ENCODE measurements at places on chromosomes 3 and 15. TPM values are rescaled to one million over a fixed set of nuclear protein-coding genes. Genes with fewer than 3 reads are reported as not detected.

The ARL6 gene
- polyA plus RNA-seq = 4.7 TPM

DNA sequence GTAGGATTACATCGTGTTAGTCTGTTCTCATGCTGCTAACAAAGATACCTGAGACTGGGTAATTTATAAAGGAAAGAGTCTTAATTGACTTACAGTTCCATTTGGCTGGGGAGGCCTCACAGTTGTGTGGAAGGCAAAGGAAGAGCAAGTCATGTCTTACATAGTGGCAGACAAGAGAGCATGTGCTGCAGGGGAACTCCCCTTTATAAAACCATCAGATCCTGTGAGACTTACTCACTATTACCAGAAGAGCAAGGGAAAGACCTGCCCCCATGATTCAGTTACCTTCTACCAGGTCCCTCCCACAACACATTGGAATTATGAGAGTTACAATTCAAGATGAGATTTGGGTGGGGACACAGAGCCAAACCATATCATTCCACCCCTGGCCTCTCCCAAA is 3.4 kb downstream of the SLC25A26 start:
- no peak for DNase-seq

DNA sequence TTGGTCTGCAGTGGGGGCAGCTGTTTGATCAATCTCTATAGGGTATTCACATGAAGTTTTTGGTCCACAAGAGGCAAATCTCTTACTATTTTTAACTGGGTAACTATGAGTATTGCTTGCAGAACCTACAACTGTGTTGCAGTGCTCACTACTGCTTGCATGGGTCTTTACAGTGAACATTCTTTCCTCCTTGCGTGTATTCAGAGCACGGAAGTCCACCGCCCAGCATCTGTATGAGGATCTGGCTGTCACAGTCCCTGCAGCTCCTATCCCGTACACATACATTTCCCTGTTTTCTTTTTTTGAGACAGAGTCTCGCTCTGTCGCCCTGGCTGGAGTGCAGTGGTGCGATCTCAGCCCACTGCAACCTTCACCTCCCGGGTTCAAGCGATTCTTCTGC is 449.9 kb downstream of the FGF12 start:
- no peak for DNase-seq

The NR2E3 gene
- polyA plus RNA-seq = not detected

The SMCO1 gene
- not detected for polyA plus RNA-seq

GRCh38 chr3:156579427-156579851 is 24.5 kb upstream of the SSR3 start:
- DNase-seq = no peak

GRCh38 chr15:76038512-76038911 is 21.3 kb upstream of the TMEM266 start:
- DNase-seq = no peak

- DNase-seq = no peak
These were observed 384.3 kb upstream of the RARB start for GRCh38 chr3:25043749-25044148.

GRCh38 chr15:48800245-48800644 is 10.6 kb downstream of the CEP152 start:
- DNase-seq = no peak

The SUCNR1 gene
- not detected for polyA plus RNA-seq

The WDR49 gene
- polyA plus RNA-seq = not detected

The ILDR1 gene
- not detected for polyA plus RNA-seq

- no peak for DNase-seq
These were observed 147.7 kb upstream of the DCBLD2 start for GRCh38 chr3:99049164-99049563.

The GPR62 gene
- polyA plus RNA-seq = not detected

The NEK4 gene
- polyA plus RNA-seq = 5.1 TPM

The ETV5 gene
- not detected for polyA plus RNA-seq

The DAZL gene
- not detected for polyA plus RNA-seq

The GADL1 gene
- not detected for polyA plus RNA-seq

- DNase-seq = no peak
These were observed 259.9 kb downstream of the FGF12 start for GRCh38 chr3:192467230-192468140.

DNA sequence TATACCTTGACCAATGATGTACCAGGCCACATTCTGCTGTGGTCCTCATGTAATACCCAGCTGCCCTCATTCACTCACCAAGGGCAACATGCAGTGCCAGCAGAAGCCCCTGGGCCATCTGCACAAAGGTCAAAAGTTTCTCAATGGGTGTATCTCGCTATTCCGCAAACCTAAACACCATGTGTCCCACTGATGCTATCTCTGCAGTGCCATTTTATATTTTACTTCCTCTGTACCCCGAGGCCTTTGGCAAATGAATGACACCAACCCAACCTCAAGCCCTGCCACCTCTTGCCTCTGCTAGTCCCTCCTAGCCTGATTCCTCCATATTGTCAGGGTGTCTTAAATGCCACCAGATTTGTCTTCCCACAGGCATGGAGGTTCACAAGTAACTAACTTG is 59.2 kb downstream of the AAGAB start:
- DNase-seq = no peak

Measured in immature natural killer cell (primary cell).